ENCODE measurements at places on chromosomes 4 and X.

DNA sequence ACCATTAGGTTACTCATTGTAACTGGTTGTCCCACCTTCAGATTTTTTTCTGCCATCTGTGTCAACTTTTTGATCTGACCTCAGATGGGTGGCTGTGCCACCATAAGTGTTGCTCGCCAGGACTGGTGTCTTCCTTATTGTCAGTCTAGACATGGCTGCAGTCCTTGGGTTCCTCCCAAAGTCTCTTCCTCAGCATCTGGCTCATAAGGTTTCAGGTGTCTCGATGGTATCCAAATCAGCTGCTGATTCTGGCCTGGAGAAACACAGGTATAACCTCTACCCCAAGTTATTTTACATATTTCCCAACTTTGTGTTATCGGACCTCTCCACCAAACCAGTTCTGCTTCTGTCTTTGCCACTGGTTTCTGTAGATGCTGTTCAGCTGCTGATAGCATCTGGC, 158.5 kb downstream of the ZNF518B start:
- no peak for DNase-seq

DNA sequence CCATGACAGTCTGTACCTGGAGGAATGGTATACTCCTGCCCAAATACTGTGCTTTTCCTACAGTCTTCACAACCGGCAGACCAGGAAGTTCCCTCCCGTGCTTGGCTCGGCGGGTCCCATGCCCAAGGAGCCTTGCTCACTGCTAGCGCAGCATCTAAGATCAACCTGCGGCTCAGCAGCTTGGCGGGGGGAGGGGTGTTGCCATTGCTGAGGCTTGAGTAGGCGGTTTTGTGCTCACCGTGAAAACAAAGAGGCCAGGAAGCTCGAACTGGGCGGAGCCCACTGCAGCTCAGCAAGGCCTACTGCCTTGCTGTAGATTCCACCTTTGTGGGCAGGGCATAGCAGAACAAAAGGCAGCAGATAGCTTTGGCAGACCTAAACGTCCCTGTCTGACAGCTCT, 152.7 kb downstream of the TEX11 start:
- peak; percentile 55 for DNase-seq

DNA sequence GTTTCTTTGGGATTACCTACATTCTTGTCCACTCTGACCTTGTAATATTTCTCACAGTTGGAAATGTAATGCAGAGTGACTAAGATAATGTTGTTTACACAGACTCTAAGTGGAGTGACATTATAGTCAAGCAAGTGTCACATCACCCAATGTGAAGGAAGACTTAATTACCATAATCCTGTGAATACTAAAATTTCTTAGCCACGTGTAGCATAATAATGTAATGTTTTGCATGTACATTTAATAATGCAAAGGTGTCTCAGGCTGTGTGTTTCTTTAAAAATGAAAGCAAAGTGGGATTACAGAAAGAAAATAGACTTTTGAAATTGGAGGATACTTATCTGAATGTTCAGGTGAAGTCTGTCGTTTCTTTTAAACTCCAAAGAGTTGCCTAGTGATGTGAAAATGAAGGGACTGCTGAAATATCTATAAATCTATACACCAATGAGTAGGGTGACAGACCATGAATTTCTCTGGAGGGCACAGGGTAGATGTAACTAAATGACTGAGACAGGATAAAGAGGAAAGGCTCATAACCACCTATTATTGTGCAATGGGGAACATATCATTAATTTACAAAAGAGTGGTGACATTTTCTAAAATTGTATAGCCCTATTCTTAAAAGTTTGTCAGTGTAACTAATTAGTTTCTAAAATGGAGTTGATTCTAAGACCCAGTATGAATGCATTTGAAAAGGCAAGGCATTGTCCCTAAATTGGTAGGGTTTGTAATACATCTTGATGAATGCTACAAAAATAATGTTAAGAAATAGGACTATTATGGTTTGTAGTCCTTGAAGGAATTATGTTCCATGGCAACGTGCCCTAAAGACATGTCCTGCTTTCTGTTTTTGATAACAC, 235.7 kb downstream of the DACH2 start:
- no peak for DNase-seq

- no peak for DNase-seq
These were observed 75.6 kb downstream of the FHIP1A start for GRCh38 chr4:151484396-151485102.

DNA sequence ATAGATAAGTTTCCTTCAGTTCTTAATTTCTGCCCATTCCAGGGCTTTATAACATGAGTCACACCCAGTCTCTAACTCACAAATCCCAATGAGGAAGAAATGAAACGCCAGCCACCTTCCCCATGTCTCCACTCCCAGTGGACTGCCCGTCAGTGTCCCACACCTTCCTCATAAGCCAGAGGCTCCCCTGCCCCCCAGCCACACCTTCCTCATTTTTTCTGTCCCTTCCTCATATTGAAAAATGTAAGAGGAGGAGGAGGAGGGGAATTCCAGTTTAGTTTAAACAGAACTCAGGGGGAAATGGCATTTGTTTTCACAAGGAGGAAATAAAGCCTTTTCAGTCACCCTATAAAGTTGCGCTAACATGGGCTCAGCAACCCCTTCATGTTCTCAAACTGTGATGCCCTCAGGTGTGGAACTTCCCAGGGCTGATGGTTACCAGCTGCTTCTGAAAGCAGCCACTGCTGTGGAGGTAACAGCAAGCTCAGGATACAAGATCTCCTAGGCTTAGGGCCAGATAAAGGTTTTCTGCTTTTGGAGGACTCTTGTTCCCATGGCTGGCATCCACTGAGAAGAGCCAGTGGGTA, 97.8 kb downstream of the PARM1 start:
- no peak for DNase-seq

DNA sequence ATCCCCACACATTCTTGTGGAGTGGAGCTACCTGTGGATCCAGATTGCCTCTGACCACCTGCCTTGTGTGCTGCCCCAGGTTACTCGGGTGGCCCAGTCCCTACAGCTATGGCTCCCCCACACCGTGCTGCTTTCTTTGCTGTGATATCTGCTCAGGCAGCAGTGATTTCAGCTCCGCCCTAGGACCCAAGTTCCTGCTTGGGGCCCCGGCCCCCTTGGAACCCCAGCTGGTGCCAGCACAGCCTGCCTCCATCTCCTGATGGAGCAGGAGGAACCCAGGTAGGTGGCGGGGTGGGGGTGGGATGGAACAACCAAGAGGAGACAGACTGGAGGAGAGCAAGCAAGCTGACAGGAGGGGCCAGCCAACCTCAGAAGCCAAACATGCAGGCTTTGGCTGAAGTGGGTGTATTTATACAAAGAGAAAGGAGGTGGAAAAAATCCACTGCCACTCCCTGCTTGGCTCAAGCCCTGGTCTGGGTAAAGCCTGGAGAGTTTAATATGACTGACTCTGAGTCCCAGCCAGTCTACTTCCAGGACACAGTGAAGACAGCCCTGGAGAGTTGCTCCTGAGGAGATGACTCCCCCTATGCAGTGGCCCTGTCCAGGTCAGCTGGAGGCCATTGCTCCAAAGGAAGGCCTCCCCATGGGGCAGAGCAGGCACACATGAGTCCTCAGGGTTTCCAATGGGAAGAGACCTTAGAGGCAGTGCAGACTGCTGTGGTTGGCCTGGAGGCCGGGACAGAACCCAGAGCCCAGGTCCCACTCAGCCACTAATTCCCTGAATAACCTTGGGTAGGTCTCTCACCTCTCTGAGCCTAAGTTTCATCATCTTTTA, 197.1 kb upstream of the MAMLD1 start:
- DNase-seq: no peak

DNA sequence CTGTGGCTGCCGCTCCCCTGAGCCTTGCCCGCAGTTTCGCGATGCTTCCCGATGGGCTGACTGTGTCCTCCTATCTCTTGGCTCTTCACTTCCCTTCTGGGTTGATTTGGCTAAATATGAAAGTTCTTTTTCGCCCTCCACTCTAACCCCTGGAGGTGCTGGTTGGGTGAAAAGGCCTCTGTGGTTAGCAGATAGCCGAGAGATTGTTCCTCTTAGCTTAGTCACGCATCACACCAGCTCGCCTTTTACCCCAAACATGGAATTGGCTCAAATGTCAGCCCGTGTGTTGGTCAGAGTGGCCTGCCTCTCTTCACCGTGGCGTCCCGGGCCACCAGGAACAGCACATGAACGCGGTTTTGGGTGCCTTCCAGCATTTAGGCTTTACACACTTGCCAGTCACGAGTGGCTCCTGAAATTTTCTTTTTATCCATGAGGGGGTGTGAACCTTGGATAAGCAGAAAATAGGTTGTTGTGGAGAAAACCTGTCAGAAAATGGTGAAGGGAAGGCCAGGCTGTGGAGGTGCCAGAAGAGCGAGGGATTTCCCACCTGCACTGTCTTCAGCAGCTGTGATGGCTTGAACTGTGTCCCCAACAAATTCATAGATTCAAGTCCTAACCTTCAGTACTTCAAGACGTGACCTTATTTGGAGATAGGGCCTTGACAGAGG, 8.9 kb downstream of the CLCN4 start:
- DNase-seq: no peak

DNA sequence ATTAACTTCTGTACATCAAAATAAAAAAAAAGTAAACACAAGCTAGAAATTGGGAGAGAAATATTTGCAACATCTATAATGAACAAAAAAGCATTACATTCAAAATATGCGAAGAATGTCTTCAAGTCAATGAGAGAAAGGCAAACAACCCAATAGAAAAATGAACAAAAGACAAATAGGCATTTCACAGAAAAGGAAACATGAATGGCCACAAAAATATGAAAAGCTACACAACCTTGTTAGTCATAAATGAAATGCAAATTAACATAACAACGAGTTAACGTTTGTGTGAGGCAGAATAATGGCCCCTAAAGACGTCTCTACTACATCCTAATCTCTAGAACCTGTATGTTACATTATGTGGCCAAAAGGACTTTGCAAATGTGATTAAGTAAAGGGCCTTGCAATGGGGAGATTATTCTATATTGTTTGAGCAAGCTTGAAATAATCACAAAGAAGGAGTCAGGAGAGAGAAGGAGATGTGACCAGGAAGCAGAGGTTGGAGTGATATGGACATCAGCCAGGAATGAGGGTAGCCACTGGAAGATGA, 86.8 kb downstream of the WDFY3 start:
- DNase-seq: no peak

DNA sequence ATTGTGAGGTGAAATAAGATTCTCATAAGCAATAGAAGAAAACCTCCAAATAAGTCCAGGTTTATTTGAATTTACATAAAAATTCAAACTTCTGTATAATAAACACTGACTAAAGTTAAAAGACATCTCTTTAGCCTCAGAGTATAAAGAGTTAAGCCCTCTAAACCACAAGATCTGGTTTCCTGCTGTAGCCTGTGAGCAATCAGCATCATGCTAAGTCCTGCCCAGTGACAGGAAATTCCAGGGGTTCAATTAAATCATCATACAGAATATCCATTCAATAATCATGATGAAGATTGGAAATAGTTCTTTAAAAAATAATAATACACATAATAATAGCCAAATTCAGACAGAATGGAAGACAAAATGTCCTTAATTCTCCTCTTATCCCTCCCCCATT, 139.2 kb upstream of the DGKK start:
- DNase-seq: no peak

- no peak for DNase-seq
These were observed 36.8 kb upstream of the AGA start for GRCh38 chr4:177479063-177479462.

DNA sequence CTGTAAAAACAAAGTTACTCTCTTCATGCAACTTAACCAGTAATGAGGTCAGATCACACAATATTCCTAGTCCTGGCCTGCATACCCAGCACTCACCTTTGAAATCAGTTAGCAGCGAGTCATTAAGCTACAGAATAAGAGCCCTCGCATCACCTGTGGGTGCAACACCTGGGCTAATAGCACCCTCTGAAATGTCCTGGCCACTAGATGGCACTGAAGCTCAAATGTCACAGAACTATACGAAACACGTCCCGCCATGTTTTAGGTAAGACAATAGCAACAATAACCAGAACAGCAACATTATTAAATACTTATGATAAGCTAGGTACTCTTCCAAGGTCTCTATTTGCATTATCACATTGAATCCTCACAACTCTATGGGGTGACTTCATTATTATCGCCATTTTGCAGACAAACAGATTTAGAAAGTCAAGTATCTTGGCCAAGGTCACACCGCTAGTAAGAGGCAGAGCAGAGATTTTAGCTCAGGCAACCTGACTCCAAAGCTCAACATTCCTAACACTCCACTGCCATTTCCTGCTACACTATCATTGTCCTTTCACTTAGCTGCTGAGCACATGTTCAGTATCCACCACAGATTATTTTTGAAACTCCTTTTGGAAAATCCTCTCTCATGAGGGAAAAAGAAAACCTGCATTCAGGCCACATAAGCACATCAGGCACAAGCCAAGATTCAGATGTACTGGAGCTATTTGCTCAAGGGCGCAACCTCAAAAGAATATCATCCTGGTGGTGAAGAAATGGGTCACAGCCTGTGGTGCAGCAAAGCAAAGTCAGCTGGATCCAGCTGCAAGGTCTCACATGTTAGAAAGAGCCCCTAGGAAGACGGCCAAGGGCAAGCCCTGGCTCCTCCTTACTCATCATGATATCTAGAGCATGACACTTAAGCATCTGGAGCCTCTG, 59.5 kb upstream of the KDR start:
- DNase-seq: peak; percentile 15

- no peak for DNase-seq
These were observed 469.0 kb upstream of the ATOH1 start for GRCh38 chr4:93359586-93359985.

GRCh38 chrX:8692871-8693270, 39.1 kb downstream of the ANOS1 start:
- no peak for DNase-seq

DNA sequence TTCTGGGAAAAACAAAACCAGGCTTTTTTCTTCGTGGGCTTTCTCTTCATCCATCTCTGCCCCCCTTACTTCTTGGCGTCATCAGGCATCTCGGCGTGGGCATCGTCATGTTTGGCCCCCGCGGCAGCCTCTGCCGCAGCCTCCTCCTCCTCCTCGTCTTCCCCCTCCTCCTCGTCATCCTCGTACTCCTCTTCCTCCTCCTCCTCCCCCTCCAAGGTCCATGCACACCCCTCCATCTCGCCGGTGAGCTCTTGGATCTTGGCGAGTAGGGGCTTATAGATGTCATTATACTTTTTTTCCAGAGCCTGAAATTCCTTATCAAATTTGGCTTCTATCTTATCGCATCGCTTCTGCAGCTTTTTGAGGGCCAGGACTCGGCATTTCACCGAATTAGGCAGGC, 488 bp downstream of the NAP1L5 start:
- DNase-seq: peak; percentile 11

DNA sequence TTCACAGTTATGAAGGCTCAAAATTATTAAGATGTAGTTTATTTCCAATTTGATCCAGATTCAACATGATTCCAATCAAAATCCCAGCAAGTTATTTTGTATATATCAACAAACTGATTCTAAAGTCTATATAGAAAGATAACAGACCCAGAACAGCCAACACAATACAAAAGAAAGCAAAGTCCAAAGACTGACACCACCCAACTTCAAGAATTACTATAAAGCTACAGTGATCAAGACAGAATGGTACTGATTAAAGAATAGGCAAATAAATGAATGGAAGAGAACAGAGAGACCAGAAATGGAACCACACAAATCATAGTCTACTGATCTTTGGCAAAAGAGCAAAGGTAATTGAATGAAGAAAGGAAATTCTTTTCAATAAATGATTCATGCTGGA, 34.9 kb downstream of the NFXL1 start:
- DNase-seq: no peak

Data from CD4-positive, alpha-beta T cell treated with Interleukin-2 at 100 ng/mL for 4 hours (primary cell).